ENCODE measurements at places on chromosomes 11 and 22. TPM values are rescaled to one million over a fixed set of nuclear protein-coding genes. Genes with fewer than 3 reads are reported as not detected.
A peak's percentile ranks its signal among the peaks of the same experiment; 100 is the strongest.

NRGN gene
- 30.7 TPM for total RNA-seq

- DNase-seq: peak; percentile 59
Observed at GRCh38 chr11:117816151-117816741, 8.3 kb downstream of the FXYD2 start.

CCDC88B gene
- 0.91 TPM for total RNA-seq

DNA sequence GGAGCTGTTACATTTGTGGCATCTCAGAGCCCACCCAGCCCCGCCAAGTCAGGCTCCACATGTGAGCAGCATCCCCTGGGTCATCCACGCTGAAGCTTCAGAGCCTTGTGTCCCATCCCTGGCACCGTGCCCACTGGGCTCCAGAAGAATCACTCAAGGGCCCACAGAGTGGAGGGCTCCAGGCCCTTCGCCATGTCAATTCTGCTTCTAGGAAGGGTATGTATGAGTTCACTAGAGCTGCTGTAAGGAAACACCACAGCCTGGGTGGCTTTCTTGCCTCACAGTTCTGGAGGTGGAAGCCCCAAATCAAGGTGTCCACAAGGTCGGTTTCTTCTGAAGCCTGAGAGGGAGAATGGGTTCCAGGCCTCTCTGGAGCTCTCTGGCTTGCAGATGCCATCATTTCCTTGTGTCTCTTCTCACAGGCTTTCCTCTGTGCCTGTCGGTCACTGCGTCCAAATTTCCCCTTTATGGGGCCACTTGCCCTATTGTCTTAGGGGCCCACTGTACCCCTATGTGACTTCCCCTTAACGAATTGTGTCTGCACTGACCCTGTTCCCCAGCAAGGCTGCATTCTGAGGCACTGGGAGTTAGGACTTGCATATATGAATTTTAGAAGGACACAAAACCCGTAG, 1476.0 kb downstream of the TBC1D22A start:
- DNase-seq: no peak

SLC37A4 gene
- total RNA-seq: 50.2 TPM

- no peak for DNase-seq
Observed at GRCh38 chr11:22304337-22304961, 33.7 kb upstream of the SLC17A6 start.

DNA sequence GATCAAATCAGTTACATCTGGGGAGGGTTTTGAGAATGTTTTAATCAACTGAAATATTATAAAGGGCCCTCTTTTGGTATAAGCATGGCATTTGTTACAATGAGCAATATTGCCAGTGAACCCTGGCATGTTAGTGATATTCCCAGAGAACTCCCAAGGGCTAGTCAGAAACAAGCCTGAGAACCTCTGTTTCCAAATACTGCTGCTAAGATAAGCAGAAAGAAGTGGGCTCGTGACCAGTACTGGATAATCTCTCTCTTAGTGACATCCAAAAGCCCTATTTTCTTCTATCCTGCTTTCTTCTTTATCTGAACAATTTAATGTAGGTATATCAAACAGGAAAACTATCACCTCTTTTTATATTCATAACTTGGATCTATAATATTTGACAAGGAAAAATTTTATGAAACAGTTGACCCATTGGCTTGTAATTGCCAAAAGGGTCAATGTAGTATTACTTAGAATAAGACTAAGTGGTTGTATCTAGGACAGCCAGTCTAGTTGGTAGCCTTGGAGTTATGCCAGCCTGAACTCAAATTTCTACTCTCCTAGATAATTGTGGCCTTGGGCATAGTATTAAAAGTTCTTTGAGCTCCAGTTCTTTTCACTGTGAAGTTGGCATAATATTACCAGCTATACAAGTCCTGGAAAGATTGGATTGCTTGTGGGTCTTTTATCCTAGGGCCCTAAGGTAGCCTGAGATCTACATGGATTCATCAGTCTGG, 15.7 kb downstream of the CAT start:
- DNase-seq: no peak

DNA sequence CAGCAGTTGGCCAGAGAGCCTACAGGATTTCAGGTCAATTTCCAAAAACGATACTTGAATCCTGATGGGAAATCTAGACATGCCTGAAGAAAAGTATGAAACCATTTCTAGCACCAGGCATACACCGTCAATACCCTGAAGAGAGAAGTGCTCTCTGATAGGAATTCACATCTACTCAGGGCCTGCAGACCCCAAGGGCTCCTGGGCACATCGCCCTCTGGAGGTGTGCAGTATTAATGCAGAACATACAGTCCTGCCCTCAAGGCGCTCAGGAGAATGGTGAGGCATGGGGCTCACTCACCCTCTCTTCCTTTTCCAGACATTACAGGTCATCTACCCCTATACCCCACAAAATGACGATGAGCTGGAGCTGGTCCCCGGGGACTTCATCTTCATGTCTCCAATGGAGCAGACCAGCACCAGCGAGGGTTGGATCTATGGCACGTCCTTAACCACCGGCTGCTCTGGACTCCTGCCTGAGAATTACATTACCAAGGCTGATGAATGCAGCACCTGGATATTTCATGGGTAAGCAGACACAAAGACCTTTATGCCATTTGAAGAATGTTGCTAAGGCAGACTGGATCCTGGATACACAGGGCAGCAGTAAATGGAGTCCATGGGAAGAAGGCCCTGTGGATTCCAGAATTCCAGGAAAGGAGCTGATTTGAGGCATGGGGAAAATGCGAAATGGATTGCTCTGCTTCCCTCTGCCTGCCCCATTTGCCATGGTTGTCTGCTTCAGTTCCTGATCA, 49.3 kb upstream of the CRTAM start:
- no peak for DNase-seq

ACTN3 gene
- total RNA-seq: 0.16 TPM
